ENCODE measurements at places on chromosomes 7 and 10. TPM values are rescaled to one million over a fixed set of nuclear protein-coding genes. Genes with fewer than 3 reads are reported as not detected.

The WDR86 gene
- total RNA-seq, result 0.26 TPM

The CALCR gene
- total RNA-seq, result not detected

The PI4K2A gene
- total RNA-seq, result 8.9 TPM

The AKR1C1 gene
- total RNA-seq, result 0.79 TPM

The GHRHR gene
- not detected for total RNA-seq

The COL17A1 gene
- not detected for total RNA-seq

The CYTH3 gene
- total RNA-seq, result 2.3 TPM

The GARIN1A gene
- 0.26 TPM for total RNA-seq

The TMEM184A gene
- total RNA-seq, result not detected

The TRIM50 gene
- total RNA-seq, result not detected

The FOXL3 gene
- not detected for total RNA-seq

The DYDC2 gene
- not detected for total RNA-seq

The CYP2C8 gene
- total RNA-seq, result not detected

The EVX1 gene
- total RNA-seq, result not detected

The GRK5 gene
- total RNA-seq, result 17.6 TPM

The MSMB gene
- total RNA-seq, result not detected

The RASSF4 gene
- 1.6 TPM for total RNA-seq

The CALHM3 gene
- 0.45 TPM for total RNA-seq

The AOC1 gene
- total RNA-seq, result not detected

The AKR1E2 gene
- total RNA-seq, result 8.9 TPM

The FKBP6 gene
- total RNA-seq, result not detected

The FRMPD2 gene
- total RNA-seq, result not detected

The ZNF862 gene
- total RNA-seq, result 21.5 TPM

The TMEM236 gene
- not detected for total RNA-seq

The BTAF1 gene
- total RNA-seq, result 41.0 TPM

The HOXA9 gene
- not detected for total RNA-seq

The HOXA7 gene
- not detected for total RNA-seq

The KCP gene
- total RNA-seq, result 0.21 TPM

The MXI1 gene
- total RNA-seq, result 11.3 TPM

The TMEM26 gene
- not detected for total RNA-seq

The ATAD1 gene
- total RNA-seq, result 38.9 TPM

The HKDC1 gene
- total RNA-seq, result 1.8 TPM

The C7orf57 gene
- total RNA-seq, result not detected

The ACSM6 gene
- not detected for total RNA-seq

The TMEM130 gene
- not detected for total RNA-seq

The C7orf33 gene
- total RNA-seq, result not detected

The SFMBT2 gene
- 63.1 TPM for total RNA-seq

The MMD2 gene
- not detected for total RNA-seq

The GPR15LG gene
- not detected for total RNA-seq

The SFTPD gene
- not detected for total RNA-seq
